ENCODE measurements at places on chromosomes 12 and 14.

- DNase-seq: no peak
Measured at GRCh38 chr14:81157431-81157830, 63.3 kb downstream of the GTF2A1 start.

- DNase-seq: no peak
Measured at GRCh38 chr12:57897286-57897974, 43.9 kb upstream of the ATP23 start.

GRCh38 chr14:66365388-66365787, 120.8 kb upstream of the CCDC196 start:
- DNase-seq: no peak

DNA sequence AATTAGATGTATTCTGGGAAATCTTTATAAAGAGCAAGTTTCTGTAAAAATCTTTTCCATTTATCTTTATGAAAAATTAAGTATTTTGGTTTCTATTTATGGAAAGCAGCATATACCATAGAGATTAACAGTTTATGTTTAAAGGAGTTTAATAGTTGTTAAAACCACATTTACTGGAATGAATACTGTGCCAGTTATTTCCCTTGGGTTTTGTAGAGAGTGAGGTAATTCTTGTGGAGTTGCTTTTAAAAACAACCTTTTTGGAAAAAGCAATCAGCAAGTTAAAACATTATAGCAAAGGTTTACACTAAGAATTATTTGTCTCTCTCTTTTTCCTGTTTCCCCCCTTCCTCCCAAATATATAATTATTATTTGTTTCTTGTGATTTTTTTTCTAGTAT, 34.9 kb downstream of the AEBP2 start:
- DNase-seq: no peak

- no peak for DNase-seq
Measured at GRCh38 chr12:85720308-85721033, 115.7 kb downstream of the RASSF9 start.

DNA sequence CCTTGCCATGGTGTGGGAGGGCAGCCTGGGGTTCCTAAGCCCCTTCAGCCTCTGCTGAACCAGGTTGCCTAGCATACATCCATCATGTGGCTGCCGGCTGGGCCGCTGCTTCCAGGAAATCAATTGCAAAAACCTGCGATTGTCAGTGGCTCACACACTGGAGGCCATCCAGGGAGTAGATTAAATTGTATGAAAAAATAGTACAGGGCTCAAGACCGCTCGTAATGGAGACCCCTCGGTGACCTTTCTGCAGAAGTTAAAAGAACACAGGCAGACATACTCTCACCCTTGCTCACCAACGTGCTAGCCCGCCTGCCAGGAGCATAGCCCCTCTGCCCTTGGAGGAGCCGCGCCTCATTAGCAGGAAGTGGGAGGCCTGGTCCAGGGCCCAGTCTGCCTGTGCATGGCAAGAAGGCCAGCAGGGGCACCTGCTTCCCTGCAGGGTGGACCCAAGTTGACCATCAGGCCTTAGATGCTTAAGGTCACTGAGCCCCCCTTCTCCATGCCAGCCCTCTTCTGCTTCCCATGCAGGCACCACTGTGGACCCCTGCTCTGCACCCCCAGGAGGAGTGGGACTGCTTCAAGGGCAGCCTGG, 31.4 kb upstream of the CIPC start:
- DNase-seq: no peak

GRCh38 chr12:27201169-27201568, 42.9 kb upstream of the STK38L start:
- no peak for DNase-seq

DNA sequence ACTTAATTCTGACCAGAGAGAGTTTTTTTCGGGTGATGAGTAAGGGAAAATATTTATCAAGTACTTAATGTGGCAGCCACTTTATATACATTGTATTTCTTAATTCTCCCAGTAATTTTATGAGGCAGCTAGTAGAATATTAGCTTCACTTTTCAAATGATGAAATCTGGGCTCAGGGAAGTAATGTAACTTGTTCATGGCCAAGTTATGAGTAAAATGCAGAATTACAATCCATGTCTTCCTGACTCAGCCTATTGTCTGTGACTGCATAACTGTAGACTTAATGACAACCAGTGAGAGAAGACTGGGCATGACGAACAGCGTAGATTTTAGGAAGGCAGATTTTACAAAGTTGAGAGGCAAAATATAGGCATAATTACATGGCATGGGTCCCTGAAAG, 106.7 kb upstream of the MIS18BP1 start:
- DNase-seq: no peak

GRCh38 chr14:77574446-77575115, 41.9 kb downstream of the SPTLC2 start:
- no peak for DNase-seq

DNA sequence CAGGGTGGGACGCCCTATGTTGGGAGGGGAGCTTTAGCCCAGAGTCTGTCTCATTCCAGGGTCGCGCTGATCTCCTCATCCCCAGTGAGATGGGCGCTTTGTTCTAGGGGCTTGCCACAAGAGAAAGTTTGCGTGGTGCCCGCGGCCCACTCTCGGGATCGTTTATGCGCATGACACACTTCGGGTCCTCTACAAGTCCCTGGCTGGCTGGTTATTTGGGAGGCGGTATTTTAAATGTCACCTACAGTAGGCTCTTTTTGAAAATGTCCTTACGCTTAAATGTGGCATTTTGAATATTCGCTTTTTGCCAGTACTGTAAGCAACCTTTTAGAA, 541 bp downstream of the GOLT1B start:
- DNase-seq: no peak

GRCh38 chr12:65670775-65671174, 153.5 kb upstream of the HMGA2 start:
- no peak for DNase-seq

GRCh38 chr12:31599053-31599452, 8.1 kb upstream of the DENND5B start:
- no peak for DNase-seq

- DNase-seq: no peak
Measured at GRCh38 chr12:3040663-3041544, 36.3 kb upstream of the TSPAN9 start.

DNA sequence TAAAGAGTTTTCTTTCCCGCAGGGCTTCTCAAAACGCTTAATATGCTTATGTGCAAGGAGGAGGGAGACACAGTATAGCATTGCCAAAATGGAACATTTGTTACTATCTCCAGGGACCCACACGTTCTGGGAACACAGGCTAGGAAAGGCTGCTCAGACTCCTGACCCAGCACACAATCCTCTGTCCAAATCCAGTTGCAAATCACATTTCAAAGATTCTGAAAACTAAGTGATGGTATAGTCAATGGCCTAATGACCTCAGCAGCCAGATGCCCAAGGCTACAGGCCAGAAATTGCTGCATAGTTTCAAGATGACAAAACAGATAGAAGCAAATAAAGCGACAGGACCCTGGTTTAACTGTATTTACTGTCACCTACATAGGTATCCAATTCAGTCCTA, 97.0 kb upstream of the GRIP1 start:
- DNase-seq: no peak

DNA sequence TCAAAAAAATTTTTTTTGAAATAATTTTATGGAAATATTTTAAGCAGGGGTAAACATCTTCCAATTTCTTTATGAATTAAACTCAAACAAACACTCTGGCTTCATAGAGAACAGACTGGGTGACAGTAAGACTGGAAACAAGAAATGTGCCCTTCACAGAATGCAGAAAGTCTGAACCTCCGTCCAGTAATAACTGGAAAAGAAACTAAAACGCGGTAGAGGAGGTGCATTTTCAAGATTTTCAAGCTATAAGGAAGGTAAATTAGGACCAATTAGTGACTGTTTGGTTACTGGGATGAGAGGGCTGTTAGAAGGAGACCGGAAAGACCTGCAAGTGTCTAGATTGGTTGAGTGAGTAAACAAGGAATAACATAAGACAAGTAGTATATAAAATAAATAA, 245.7 kb downstream of the CEP128 start:
- no peak for DNase-seq

DNA sequence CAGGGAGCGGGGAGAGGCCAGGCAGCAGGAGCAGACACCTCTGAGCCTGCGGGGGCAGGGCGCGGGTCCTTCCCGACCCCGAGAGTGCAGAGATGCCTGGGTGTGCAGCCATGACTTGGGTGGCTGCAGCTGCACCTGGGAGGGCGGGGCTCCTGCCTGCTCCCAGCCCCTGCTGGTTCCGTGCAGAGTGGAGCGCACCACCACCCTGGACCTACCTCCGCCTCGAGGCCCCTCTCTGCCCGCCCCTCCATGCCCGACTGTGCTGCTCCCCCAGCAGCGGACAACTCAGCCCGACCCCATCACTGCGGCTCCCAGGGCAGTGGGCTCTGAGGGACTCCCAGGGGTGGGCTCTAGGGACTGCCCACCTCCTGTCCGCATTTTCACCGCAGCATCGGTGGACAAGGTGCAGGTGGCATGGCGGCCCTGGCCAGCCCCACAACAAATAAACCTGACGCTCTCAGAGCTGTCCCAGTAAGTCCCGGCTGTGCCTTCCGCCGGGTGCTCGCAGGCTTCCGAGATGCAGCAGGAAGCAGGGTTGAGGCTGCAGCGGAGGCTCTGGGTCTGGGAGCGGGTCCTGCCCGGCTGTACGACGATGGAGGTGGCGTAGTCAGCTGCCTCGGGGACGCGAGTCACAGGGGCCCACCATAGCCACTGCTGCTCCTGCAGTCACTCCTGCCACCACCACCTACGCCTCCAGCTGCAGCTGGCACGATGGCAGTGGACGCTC, 392.0 kb upstream of the CCDC196 start:
- DNase-seq: no peak

DNA sequence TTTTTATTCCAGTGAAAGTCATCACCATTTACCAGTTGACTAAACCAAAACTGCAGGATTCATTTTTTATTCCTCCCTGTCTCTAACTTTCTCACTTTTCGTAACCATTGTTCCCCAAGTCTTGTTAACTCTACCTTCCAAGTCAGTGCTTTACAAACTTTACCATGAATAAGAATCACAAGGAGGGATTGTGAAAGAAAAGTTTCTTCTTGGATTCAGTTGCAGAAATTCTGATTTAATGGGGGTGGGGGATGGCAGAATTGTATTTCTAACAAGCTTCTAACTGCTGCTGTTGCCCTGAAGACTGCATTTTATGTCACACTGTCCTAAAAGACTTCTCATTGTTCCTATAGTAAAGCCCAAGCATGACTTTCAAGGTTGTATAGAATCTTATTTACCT, 5.0 kb upstream of the RAB21 start:
- no peak for DNase-seq

DNA sequence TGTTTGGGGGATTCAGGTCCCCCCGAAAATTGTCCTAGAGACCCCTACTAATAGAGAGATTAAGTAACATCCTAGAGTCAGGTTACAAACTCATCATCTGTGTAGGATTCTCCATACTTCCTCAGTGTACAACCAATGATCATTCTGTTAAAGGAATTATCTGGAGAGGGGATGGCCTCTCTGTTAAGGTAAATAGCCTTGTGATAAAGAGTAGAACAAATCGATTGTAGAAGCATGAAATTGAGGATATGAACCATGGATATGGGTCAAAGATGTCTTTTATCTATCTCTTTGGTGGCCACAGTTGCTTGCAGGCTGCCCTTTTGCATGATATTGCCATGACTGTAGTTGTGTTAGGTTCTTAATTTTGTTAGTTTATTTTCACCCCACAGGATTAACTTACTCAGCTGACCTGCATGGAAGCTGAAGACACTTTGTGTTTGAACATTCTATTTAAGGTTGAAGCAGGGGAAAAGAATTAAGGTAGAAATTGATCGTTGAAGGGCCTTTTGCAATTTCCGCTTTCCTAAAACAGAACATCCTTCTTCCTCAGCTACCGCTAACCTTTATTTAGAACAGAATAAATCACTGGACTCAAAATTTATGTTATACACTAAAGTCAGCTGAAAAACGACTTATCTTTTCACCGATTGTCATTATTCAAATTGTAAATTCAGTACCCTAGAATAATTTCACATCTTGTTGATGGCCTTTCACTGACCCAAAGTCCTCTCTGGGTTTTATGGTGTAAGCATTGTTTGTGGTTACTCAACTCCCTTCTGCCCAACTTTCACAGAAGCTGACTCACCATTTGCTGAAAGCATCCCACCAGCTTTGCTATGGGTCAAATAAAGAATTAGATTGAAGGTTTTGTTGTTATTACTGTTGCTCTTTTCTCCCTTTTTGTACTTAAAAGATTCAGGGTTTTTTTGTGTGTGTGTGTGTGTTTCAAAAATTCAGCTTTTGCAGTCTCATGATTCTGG, 52.3 kb downstream of the IRAK3 start:
- DNase-seq: no peak

GRCh38 chr12:60522684-60523400, 927.0 kb downstream of the SLC16A7 start:
- no peak for DNase-seq

DNA sequence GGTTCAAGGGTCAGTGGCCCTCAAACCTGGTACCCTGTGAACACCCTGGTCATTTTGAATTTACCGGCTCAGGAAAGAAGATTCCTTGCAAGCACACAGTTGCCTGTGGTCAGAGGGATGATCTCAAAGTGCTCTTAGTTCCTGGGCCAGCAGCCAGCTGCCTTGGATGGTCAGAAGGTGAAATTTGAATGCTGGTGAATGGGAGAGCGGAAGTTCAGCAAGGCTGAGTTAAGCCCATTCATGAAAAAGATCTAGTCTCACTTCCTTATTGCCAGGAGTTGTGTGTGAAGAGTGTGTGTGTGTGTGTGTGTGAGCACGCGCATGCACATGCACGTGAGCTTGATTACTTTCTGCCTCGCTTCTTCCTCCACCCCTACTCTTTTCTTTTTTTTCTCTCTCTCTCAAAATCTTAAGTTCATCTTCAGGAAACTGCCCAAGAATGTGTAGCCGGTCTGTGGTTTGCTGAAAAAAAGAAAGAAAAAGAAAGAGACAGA, 155.5 kb upstream of the CCND2 start:
- no peak for DNase-seq

DNA sequence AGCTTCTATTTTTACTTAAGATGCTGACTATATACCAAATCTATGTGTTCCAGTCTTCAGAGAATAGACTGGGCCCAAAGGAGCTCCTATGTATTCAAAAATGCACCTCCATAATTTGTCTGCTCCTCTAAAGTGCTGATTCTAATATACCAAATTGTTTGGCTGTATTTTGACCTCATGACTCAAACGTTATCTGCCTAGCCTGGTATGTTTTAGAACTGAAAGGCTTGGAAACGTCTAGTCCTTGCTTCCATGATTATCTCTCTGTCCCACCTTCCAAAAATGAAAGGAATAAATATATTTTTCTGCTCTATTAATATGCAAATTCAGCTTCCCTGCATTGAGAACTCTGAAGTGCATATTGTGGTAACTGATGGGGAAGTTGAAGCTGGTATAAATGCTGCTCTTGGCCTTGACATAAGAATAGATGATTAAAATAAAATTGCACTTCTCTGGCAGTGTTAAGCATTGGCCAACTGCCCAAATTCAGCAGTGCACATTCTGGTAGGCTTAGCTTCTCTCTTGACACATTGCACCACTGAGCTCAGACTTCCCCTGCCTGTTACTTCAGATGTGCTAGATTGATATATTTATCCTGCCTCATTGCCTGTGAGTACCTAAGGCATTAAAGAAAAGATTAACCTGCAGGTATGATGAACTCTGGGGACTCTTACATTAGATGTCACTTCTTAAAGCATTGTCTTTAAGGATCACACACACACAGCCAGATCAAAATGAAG, 882.3 kb downstream of the RPS29 start:
- DNase-seq: no peak

GRCh38 chr12:97022536-97023230, 115.6 kb downstream of the NEDD1 start:
- no peak for DNase-seq

All from stimulated activated CD8-positive, alpha-beta memory T cell treated with anti-CD3 and anti-CD28 coated beads, Interleukin-4, amount 100 ng/mL, for 48 hours (primary cell).